ENCODE measurements at places on chromosomes 4 and X. TPM values are rescaled to one million over a fixed set of nuclear protein-coding genes. Genes with fewer than 3 reads are reported as not detected.

The ARHGEF9 gene
- total RNA-seq: 47.9 TPM

The SPANXD gene
- total RNA-seq: not detected

DNA sequence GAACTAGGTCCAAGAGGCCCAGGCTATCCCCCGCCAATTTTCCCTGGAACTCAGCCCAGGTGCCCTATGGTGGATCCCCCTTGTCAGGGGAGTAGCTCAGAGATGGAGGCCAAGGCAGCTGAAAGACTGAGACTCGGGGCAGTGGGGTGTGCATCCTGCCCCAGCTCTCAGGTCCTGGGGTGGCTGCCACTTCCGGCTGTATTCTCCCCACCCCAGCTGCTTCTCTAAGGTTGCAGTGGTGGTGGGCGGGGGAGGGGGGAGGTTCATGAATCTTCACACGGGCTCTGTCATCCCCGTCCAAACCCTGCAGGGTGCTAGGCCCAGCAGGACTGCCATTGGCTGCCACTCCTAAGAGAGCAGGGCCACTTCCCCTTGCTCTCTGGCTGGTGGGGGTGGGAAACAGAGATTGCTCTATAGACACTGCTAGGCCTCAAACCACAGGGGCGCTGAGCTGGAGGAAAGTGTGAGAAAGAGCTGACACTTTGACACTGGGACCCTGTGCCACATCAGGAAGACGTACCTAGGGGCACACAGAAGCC is 1.5 kb downstream of the SASH3 start:
- no peak for DNase-seq

- DNase-seq: peak; percentile 56
These were observed 55.6 kb upstream of the RBM47 start for GRCh38 chr4:40685300-40685699.

- no peak for DNase-seq
These were observed 18.2 kb downstream of the EGF start for GRCh38 chr4:109930872-109931271.

GRCh38 chrX:25011589-25012432 is 4.0 kb downstream of the ARX start:
- no peak for DNase-seq

GRCh38 chrX:26511589-26512363 is 295.8 kb downstream of the MAGEB5 start:
- no peak for DNase-seq

- DNase-seq: no peak
These were observed 27.7 kb downstream of the NHSL2 start for GRCh38 chrX:71938371-71938770.

GRCh38 chrX:53048169-53049126 is at the start of gene GPR173:
GPR173 (plus strand) TSS chrX:53048789; CDS start chrX:53076622, 27,833 bp downstream.
- DNase-seq: peak; percentile 74

DNA sequence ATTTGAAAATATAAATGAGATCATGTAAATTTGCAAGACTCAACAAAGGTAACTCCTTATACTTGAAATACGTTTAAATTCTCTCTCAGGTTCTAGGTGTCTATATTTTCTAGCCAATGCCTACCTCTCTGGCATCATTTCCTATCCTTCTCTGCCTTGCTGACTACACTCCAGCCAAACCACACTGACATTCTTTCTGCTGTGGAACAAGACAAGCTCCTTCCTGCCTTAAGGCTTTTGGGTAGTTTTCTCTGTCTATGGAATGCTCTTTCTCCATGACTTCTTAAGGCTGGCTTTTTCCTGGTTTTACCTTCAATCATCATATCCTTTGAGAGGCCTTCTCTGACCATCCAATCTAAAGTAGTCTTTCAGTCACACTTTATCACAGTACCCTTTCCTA is 201.0 kb downstream of the SPRY1 start:
- no peak for DNase-seq

- DNase-seq: no peak
These were observed 251.1 kb upstream of the MAD2L1 start for GRCh38 chr4:120317713-120318112.
